Left ventricle myocardium inferior (tissue), 1 donor: ENCODE measurements at places on chromosomes 4 and X. TPM values are rescaled to one million over a fixed set of nuclear protein-coding genes. Genes with fewer than 3 reads are reported as not detected.

The ETDA gene
- total RNA-seq, result not detected

The BMPR1B gene
- total RNA-seq, result 3.0 TPM

The TRAPPC2 gene
- 7.2 TPM for total RNA-seq

The RS1 gene
- not detected for total RNA-seq

The ELMOD2 gene
- 16.8 TPM for total RNA-seq

The LNX1 gene
- total RNA-seq, result 9.5 TPM

The TMEM255A gene
- total RNA-seq, result 0.38 TPM

The RIPPLY1 gene
- total RNA-seq, result not detected

DNA sequence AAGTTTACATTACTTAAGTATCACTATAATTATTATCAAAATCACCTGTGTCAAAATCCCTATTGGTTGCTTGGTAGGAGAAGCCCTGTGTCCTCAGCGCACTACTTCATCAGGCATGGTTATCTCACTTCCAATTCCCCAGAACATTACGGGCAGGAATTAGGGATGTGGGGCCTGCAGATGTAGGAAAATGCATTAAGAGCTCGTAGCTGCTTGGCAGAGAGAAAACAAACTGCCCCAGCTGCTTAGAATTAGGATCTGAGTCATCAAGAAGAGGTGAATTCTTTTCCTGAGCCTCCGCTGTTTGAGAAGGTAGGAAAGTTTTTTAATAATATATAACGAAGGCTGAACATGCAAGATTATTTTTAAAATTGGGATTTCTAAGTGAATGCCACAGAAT lies 31.1 kb upstream of the CLNK start:
- H3K27ac ChIP-seq, result no peak overlapping the region
- H3K4me1 ChIP-seq, result no peaks in the 10 kb centered on the region
- H3K27me3 ChIP-seq, result peaks cover 11% of the 10 kb centered on the region
- no peaks in the 10 kb centered on the region for H3K36me3 ChIP-seq

DNA sequence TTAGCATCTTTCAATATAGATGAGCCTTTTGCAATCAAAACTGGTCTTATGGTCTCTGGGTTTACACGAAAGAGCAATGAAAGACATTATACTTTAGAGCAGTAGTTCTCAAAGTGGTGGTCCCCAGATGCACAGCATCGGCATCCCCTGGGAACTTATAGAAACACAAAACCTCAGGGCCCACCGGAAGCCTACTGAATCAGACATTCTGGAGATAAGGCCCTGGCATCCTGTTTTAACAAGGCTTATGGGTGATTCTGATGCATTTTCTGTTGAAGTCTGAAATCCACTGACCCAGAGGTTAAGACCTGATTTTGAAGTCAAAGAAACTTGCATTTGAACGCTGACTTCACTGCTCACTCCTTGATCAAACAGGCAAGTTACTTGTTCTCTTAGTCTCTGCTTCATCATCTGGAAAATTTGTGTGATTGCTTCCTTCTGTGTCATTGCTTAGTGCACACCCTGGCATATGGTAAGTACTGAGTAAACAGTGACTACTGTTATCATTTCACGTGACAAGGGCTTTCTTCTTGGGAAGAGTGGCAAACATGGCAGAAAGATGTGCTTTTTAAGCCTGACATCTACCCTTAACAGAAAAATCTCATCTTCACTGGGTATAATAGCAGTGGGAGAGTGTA lies 14.5 kb downstream of the CHRNA9 start:
- no peak for DNase-seq
- H3K4me1 ChIP-seq, result no peaks in the 10 kb centered on the region
- no peak overlapping the region for H3K4me3 ChIP-seq
- no peak overlapping the region for H3K27ac ChIP-seq
- H3K36me3 ChIP-seq, result no peaks in the 10 kb centered on the region

- H3K4me3 ChIP-seq, result no peak overlapping the region
- H3K36me3 ChIP-seq, result no peaks in the 10 kb centered on the region
- no peaks in the 10 kb centered on the region for H3K4me1 ChIP-seq
- H3K27me3 ChIP-seq, result no peaks in the 10 kb centered on the region
- no peak for DNase-seq
- no peak overlapping the region for H3K27ac ChIP-seq
These were observed 30.6 kb downstream of the TBL1X start for GRCh38 chrX:9495496-9495895.

GRCh38 chrX:109782994-109783700 lies 50.1 kb upstream of the ACSL4 start:
- H3K27me3 ChIP-seq, result no peaks in the 10 kb centered on the region
- DNase-seq, result no peak
- H3K27ac ChIP-seq, result no peak overlapping the region
- no peak overlapping the region for H3K4me3 ChIP-seq
- no peaks in the 10 kb centered on the region for H3K4me1 ChIP-seq

GRCh38 chr4:7805533-7806337 lies 133.9 kb downstream of the AFAP1 start:
- H3K4me1 ChIP-seq, result peaks cover 67% of the 10 kb centered on the region
- peak; percentile 65 for DNase-seq
- no peaks in the 10 kb centered on the region for H3K27me3 ChIP-seq
- H3K36me3 ChIP-seq, result peaks cover 4% of the 10 kb centered on the region

- no peaks in the 10 kb centered on the region for H3K27me3 ChIP-seq
- no peak overlapping the region for H3K4me3 ChIP-seq
- no peaks in the 10 kb centered on the region for H3K36me3 ChIP-seq
- H3K4me1 ChIP-seq, result peaks cover 63% of the 10 kb centered on the region
- H3K27ac ChIP-seq, result no peak overlapping the region
These were observed 56.1 kb downstream of the PPP3CA start for GRCh38 chr4:101291198-101291597.

DNA sequence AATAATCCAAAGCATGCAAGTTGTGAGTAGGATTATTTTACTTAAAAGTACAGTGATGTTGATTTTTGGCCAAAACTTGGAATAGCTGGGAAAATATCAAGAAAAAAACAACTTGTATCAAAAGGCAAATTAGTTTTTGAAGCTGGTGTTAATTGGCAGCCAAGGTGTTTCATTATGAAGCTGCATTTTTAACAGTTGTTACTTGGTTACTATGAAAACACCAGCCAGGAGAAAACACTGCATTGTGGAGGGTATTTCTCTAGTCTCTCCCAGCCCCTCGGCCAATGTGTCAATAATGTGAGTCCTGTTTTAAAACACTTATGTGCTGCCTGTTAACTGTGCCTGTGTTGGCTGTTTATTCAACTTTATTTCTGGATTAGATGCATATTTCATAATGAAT lies 733.4 kb downstream of the ADGRL3 start:
- no peaks in the 10 kb centered on the region for H3K4me1 ChIP-seq
- H3K36me3 ChIP-seq, result no peaks in the 10 kb centered on the region
- no peak overlapping the region for H3K4me3 ChIP-seq
- no peak for DNase-seq
- no peaks in the 10 kb centered on the region for H3K27me3 ChIP-seq

- H3K4me1 ChIP-seq, result peaks cover 29% of the 10 kb centered on the region
- DNase-seq, result no peak
These were observed 43.2 kb downstream of the SLC9A6 start for GRCh38 chrX:136028383-136028984.

DNA sequence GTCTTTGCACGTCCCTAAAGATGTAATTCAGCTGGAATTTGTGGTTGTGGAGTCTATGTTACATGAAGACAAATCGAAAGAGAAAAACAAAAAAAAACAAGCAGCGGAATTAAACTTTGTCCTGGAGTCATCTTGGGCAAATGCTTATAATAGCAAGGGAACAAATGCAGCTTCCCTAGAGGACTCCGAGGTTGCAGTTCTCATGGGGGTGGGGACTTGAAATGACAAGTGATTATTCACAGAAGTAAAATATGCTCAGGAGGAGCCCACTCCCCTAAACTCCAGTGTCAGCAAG lies 362.4 kb downstream of the ARHGAP24 start:
- no peak for DNase-seq
- H3K27me3 ChIP-seq, result no peaks in the 10 kb centered on the region
- no peaks in the 10 kb centered on the region for H3K36me3 ChIP-seq
- peaks cover 16% of the 10 kb centered on the region for H3K4me1 ChIP-seq
- H3K27ac ChIP-seq, result peak overlapping the region; percentile 47

GRCh38 chr4:58665649-58666048 lies 1555.5 kb upstream of the IGFBP7 start:
- H3K4me3 ChIP-seq, result no peak overlapping the region
- H3K27ac ChIP-seq, result no peak overlapping the region
- H3K36me3 ChIP-seq, result no peaks in the 10 kb centered on the region

- no peak overlapping the region for H3K27ac ChIP-seq
- H3K27me3 ChIP-seq, result no peaks in the 10 kb centered on the region
- H3K4me1 ChIP-seq, result no peaks in the 10 kb centered on the region
- no peak for DNase-seq
- H3K4me3 ChIP-seq, result no peak overlapping the region
These were observed 194.3 kb upstream of the CT83 start for GRCh38 chrX:116657071-116657470.

DNA sequence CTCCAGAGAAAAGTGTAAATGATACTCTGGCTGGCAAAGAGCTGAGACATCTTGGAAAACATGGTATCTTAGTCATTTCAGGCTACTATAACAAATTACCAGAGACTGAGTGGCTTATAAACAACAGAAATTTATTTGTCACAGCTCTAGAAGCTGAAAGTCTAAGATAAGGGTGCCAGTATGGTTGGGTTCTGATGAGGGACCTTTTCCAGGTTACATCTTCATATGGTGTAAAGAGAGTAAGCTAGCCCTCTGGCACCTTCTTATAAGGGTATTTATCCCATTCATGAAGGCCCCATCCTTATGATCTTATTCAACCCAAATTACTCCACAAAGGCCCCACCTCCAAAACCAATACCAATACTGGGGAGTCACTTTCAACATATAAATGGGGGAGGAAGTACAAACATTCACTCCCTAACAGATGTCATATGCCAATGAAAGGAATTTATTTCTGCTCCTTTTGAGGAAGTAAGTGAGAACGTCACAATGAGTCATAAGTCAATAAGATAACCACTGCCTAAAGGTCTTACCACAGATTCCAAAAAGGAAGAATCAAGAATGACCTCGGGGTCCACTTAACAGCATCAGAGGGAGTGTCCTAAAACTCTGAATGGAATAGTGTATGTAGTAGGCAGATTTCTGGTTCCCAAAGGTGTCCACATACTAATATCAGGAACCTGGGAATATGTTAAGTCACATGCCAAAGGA lies 246.6 kb downstream of the OPHN1 start:
- H3K27me3 ChIP-seq, result no peaks in the 10 kb centered on the region
- H3K4me1 ChIP-seq, result no peaks in the 10 kb centered on the region
- no peak overlapping the region for H3K4me3 ChIP-seq
- H3K27ac ChIP-seq, result no peak overlapping the region

- DNase-seq, result no peak
- H3K4me3 ChIP-seq, result no peak overlapping the region
- no peak overlapping the region for H3K27ac ChIP-seq
- no peaks in the 10 kb centered on the region for H3K27me3 ChIP-seq
- H3K36me3 ChIP-seq, result no peaks in the 10 kb centered on the region
These were observed 114.5 kb downstream of the DDX53 start for GRCh38 chrX:23114241-23114640.

DNA sequence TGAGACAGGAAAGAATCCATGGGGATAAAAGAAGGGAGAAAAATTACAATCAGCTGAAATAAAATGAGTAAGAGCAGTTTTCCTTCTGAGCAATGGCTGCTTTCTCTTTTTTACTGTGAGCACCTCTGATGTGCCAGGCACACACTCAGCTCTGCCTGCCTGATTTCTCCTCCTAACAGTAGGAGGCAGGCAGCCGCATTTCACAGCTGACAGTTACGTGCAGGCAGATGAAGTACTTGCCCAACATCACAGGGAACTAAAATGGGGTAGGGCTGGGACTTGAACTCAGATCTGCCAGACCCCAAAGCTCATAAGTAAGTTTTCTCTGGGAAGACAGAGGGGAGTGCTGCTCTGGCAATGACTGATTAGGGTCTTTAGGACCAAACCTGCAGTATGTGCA lies 54.6 kb downstream of the C4orf50 start:
- no peak overlapping the region for H3K4me3 ChIP-seq
- H3K27me3 ChIP-seq, result peaks cover 98% of the 10 kb centered on the region

DNA sequence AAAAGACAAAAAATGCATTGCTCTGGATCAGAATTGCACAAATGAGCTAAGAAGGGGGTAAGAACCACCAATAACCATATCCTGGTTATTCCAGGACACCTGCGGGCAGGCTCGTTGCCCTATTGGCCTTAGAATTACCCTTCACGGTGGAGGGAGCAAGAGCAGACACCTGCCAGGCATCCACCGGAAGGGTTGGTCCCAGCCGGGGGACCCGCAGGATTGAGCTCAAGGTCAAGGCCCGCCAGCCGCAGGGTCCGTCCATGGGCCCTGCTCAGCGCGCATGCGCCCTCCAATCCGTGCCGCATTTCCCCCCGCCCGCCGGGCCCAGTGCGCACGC lies 575 bp downstream of the SLC25A6 start:
- H3K4me1 ChIP-seq, result peaks cover 73% of the 10 kb centered on the region
- DNase-seq, result no peak
- no peaks in the 10 kb centered on the region for H3K27me3 ChIP-seq
- peaks cover 51% of the 10 kb centered on the region for H3K36me3 ChIP-seq
- H3K4me3 ChIP-seq, result peak overlapping the region; percentile 100

- no peaks in the 10 kb centered on the region for H3K36me3 ChIP-seq
- no peaks in the 10 kb centered on the region for H3K27me3 ChIP-seq
- H3K27ac ChIP-seq, result no peak overlapping the region
- DNase-seq, result no peak
- no peak overlapping the region for H3K4me3 ChIP-seq
These were observed 14.7 kb upstream of the CT55 start for GRCh38 chrX:135185795-135186443.
